ENCODE measurements at places on chromosomes 7 and 10.

DNA sequence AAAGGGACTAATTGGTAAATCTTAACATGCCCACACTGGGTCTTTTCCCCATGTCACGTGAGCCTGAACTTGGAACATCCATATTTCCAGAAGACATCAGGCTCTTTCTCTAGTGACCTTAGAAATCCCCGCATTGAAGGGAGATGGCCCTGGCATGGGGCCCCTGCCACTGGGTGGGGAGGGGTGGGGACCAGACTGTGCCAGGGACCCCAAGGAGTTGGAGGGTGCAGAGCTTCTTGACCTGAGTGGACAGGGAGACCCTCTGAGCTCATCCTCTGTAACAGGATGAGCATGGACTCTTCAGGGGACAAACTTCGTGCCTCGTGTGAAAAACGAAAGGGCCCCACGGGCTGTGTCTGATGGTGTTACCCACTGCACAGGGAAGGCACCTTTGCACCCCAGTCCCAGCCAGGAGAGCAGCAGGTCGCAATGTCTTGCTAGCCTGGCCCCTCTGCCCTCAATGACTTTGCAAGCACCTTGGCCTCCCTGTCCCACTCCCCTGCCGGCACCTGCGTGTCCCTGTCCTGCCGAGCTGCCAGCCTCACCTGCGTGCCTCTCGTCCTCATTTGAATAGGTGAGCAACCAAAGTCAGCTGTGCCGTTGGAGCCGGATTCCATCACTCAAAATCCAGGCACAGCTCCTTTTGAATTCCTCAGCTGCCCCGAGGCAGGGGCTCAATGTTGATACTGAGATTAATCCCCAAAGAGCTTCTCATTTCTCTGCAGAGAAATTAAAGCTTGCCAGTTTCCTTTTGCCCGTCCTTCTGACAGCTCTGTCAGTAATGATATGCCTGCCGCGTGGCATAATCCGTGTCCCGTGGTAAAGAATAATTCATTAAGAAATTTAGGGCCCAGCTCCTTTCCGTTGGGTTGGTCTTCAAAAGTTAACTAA is 234.9 kb downstream of the EBF3 start:
- DNase-seq: no peak

DNA sequence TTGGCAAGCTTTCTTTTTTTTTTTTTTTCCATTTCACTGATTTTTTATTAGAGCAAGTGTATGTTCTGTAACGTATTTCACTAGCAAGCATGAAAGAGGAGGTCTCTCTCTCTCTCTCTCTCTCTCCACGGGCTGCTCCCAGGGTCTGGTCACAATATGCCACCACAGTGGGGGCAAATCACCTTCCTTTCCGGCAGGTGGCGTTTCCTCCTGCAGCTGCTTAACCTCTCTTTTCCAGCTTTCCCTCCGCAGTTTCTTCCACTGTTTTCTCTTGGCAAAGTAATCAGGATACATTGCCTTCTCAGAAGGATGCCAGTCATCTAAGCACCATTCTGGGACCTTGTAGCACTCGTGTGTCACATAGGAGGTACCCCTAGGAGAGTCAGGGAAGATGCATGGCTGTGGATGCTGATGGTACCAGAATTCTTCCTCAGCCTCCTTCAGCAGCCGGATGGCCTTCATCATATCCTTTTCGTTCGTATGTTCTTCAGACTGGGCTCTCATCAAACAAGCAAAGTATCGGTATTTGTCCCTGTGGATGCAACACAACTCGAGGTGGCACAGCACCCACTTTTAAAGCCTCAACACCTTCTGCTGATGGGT is 197.3 kb upstream of the PODXL start:
- DNase-seq: no peak

- no peak for DNase-seq
Measured at GRCh38 chr7:158141806-158142518, 445.7 kb downstream of the PTPRN2 start.

DNA sequence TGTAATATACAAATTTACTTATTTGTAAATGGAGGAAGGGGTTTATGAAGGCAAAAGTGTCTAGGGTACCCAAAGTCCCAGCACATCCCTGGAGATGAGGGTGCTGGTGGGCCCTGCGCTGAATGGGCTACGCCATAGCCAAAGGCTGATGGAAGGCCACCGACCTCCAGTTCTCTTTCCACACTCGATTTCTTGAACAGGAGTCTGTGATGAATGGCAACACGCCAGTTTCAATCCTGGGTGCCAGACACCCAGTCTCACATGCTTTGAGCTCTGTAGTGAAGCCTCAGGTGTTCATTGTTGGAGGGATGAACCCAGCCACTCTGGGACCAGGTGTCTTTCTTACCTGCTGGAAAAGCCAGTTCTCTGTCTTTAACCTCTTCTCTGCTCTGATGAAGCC is 752 bp downstream of the LRMDA start:
- DNase-seq: no peak

DNA sequence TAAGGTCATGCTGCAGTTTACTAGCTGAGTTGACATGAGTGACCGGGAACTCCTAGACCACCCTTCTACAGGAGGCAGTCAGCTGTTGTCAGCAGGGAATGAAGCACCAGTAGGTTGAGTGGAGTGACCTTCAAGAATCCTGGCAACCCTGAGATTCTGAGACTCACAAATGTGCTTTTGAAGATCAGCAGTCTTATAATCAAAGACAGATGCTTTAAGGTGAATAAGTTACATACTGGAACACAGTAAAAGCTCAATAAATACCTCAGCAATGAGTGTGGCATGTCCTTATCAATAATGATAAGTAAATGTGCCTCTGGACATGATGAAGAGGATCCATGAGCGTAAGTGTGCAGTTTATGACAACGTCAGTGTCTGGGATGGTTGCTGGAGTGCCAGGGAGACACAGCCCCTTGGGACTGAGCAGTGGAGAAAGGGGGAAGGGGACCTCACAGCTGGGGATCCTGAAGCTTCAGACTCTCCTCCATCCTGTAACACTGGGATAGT is 11.9 kb upstream of the OR6V1 start:
- no peak for DNase-seq

Data from activated CD4-positive, alpha-beta T cell treated with anti-CD3 and anti-CD28 coated beads for 1 hour (primary cell).